ENCODE measurements at places on chromosomes 2 and 18. TPM values are rescaled to one million over a fixed set of nuclear protein-coding genes. Genes with fewer than 3 reads are reported as not detected.

The C1GALT1C1L gene
- total RNA-seq: 0.74 TPM

The CD8B gene
- 0.64 TPM for total RNA-seq

The ME2 gene
- 117 TPM for total RNA-seq

The TLX2 gene
- 0.82 TPM for total RNA-seq

The KHK gene
- total RNA-seq: 12.3 TPM

The IL1RL1 gene
- total RNA-seq: 10.7 TPM

The CENPA gene
- 27.3 TPM for total RNA-seq

The TUBA3E gene
- not detected for total RNA-seq

The MARCHF4 gene
- total RNA-seq: not detected

The GNAL gene
- 0.14 TPM for total RNA-seq

All from activated T-helper 2 cell treated with anti-CD3 and anti-CD28 coated beads, Interferon-gamma antibody, Interleukin-2, Interleukin-4, amounts not matched to agents 10 μg/mL and 5 μg/mL and 100 μg/mL, durations not matched to agents 14 hours and 24 hours and 36 hours (primary cell).